ENCODE measurements at places on chromosomes 11 and 22. TPM values are rescaled to one million over a fixed set of nuclear protein-coding genes. Genes with fewer than 3 reads are reported as not detected.
A peak's percentile ranks its signal among the peaks of the same experiment; 100 is the strongest.

The CDKN1C gene
- 13.4 TPM for total RNA-seq

The HTR3B gene
- total RNA-seq, result not detected

The CELSR1 gene
- 11.2 TPM for total RNA-seq

- no peaks in the 10 kb centered on the region for H3K4me1 ChIP-seq
- no peak overlapping the region for H3K4me3 ChIP-seq
- no peak overlapping the region for H3K27ac ChIP-seq
These were observed 161.0 kb upstream of the SORL1-AS1 start for GRCh38 chr11:121613724-121614123.

DNA sequence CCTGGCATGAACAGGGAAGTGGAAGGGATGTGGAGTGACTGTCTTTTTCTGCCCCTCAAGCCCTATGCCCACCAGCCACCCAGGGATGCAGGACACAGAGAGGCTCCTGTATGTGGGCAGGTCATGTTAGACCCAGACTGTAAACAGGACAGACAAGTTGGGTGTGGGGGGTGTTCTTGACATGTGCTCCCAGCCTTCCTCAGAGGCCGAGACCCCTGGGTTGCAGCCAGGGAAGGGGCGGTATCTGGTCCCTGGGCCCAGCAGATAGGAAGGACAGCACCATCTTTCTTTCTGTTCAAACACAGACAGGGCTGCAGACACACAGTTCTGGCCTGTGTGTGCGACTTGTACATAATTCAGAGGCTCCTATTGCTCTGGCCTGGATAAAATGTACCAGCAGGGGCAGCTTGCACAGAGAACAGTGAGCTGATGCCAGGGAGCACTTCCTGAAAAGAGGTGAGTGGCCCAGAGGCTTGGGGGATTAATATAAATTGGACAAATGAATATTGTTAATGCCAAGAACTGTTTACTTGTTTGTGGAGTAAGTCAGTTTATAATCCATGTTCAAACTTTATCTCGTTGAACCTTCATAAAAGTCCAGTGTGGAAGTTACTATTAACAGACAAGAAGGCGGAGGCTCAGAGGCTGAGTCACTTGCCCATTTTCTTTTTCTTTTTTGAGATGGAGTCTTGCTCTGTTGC lies 16.6 kb downstream of the GDPD5 start:
- no peak overlapping the region for H3K4me3 ChIP-seq
- H3K27ac ChIP-seq, result no peak overlapping the region
- H3K27me3 ChIP-seq, result no peaks in the 10 kb centered on the region

DNA sequence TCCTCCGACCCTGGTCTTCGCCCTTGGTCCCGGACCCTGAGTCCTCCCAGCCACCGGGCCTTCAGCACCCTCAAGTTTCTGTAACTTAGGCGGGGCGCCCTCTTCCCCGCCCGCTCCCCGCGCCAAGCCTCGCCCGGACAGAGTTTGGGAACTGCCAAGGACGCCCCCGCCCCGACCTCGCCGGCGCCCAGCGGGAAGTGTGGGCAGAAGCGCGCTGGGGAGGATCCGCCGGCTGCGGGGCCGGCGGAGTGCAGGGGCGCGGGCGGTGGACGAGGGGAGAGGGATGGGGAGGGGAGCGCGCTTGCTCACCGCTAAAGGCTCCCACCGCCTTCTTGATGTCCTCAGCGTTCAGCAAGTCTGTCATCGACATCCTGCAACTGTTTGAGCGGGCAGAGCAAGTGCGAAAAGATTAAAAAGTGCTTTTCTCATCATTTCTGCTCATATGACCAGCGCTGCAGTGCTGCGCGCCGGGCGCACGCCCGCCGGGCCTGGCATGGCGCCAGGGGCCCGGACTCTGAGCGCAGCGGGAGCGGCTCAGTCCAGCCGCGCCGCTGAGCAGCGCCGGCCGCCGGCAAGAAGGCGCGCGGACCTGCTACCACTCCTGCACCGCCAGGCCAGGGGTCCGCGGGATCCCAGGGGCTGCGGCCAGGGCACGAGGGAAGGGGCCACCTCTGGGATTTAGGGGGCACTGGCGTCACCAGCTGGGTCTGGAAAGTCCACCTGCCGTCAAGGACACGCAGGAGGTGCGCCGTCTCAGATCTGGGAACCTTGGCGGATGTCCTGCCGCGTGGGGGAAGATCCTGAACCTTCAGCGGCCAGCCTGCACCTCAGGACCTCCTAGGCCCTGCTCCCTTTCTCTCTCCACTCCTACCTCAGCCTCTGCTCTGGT lies at the start of gene PVALB:
TSS of gene PVALB (minus strand) at position 400 of the 889 bp plus-strand sequence. CDS start at position 370, 30 bp downstream.
- no peaks in the 10 kb centered on the region for H3K36me3 ChIP-seq
- peak within 1 kb of the TSS; percentile 39 for H3K4me3 ChIP-seq
- no peak within 1 kb of the TSS for H3K27ac ChIP-seq
- peaks cover 15% of the 10 kb centered on the region for H3K4me1 ChIP-seq

DNA sequence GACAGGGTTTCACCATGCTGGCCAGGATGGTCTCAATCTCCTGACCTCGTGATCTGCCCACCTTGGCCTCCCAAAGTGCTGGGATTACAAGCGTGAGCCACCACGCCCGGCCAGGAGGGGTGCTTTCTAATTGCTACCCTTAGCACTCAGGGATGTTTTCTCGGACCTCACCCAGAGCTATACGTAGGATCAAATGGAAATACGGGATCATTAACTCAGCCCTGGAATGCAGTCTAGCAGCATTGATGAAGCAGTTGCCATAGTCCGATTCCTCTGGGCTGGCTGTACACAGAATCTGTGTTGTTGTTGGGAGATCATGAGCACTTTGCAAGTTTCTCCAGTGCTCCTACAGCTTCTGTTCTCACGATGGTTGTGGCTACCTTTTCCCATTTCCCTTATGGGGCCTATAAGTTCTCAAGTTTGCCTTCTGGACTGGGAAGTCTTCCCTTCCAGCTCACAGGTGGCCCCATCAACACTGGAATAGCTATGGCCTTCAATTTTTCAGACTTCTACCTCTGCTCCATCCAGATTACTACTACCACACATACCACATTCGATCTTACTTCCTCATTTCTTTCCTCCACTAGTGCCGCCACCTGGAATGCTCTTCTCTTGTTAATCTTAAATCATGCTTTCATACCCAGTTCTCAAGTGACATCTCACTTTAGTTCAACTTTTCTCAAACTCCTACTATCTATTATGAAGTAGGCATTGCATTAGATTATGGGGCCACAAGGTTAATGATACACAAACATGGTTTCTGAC lies 16.1 kb upstream of the PCF11 start:
- no peak overlapping the region for H3K4me3 ChIP-seq
- no peak overlapping the region for H3K27ac ChIP-seq
- H3K27me3 ChIP-seq, result no peaks in the 10 kb centered on the region
- no peaks in the 10 kb centered on the region for H3K36me3 ChIP-seq

DNA sequence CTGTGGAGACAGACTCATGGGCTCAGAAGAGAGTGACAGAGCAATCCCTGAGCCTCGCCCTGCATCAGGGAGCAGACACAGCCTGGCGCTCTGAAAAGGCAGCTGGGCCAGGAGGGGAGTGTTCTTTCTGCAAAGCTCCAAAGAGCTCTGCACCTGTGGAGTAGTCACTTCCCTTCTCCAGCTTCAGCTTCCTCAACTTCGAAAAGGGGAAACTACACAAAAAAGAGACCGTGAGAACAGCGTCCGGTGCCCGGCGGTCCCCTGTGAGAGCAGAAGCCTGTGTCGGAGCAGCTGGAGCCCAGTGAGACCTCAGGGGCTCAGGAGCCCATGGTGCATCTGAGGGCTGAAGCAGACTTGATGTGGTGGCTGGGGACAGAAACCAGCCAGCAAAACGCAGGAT lies 35.1 kb downstream of the TP53I11 start:
- no peak overlapping the region for H3K27ac ChIP-seq
- H3K36me3 ChIP-seq, result peaks cover 34% of the 10 kb centered on the region
- no peaks in the 10 kb centered on the region for H3K27me3 ChIP-seq
- no peak overlapping the region for H3K4me3 ChIP-seq
- H3K4me1 ChIP-seq, result peaks cover 9% of the 10 kb centered on the region
- no peak for DNase-seq

DNA sequence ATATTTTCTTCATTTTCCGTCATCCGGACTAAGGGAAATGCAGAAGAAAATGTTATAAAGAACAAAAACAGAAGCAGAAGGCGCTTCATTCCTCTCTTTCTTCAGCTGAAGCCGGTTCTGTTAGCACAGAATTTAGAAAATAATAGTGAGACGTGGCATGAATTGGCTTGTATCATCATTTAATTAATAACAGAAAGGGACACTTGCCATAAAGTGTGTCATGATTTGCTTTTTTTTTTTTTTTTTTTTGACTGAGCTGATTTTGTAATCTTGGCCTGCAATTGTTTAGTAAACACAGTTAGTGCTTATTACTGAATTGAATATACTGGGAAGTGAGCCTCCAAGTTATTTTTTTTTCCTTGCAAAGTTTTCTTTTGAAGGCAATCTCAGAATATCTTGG lies at the start of gene MMP27:
TSS of gene MMP27 (minus strand) at position 144 of the 400 bp plus-strand sequence. CDS start at position 89, 55 bp downstream.
- no peak within 1 kb of the TSS for H3K27ac ChIP-seq
- H3K36me3 ChIP-seq, result no peaks in the 10 kb centered on the region
- no peaks in the 10 kb centered on the region for H3K27me3 ChIP-seq
- no peak for DNase-seq

- H3K4me1 ChIP-seq, result peaks cover 15% of the 10 kb centered on the region
- H3K36me3 ChIP-seq, result no peaks in the 10 kb centered on the region
- peaks cover 50% of the 10 kb centered on the region for H3K27me3 ChIP-seq
- H3K27ac ChIP-seq, result no peak overlapping the region
- no peak overlapping the region for H3K4me3 ChIP-seq
- DNase-seq, result no peak
These were observed 28.0 kb downstream of the FLRT1 start for GRCh38 chr11:64063777-64064176.

GRCh38 chr22:45642986-45643385 lies 28.6 kb upstream of the ATXN10 start:
- H3K27me3 ChIP-seq, result peaks cover 7% of the 10 kb centered on the region
- DNase-seq, result no peak
- H3K4me3 ChIP-seq, result no peak overlapping the region
- H3K36me3 ChIP-seq, result no peaks in the 10 kb centered on the region

DNA sequence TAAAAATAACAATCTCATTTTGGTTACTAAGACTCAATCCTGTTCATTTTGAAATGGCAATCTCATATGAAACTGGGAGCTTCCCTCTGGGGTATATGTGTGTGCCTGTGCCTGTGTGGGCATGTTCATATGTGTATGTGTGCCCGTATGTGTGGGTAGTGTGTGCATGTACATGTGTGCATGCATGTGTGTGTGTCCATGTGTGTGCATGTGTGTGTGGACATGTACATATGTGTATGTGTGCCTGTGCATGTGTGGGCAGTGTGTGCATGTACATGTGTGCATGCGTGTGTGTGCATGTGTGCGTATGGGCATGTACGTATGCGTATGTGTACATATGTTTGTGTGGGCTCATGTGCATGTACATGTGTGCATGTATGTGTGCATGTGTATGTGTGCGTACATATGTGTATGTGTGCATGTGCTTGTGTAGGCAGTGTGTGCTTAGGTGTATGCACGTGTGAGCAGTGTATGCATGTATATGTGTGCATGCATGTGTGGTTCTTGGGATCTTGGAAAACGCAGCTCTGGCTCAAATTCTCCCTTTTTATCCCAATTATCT lies 24.5 kb upstream of the CACNG2 start:
- no peak overlapping the region for H3K4me3 ChIP-seq
- no peaks in the 10 kb centered on the region for H3K4me1 ChIP-seq
- no peaks in the 10 kb centered on the region for H3K36me3 ChIP-seq
- peaks cover 19% of the 10 kb centered on the region for H3K27me3 ChIP-seq

- H3K36me3 ChIP-seq, result peaks cover 33% of the 10 kb centered on the region
- peaks cover 11% of the 10 kb centered on the region for H3K4me1 ChIP-seq
- H3K4me3 ChIP-seq, result no peak overlapping the region
These were observed 9.5 kb downstream of the LTO1 start for GRCh38 chr11:69665669-69666068.

GRCh38 chr11:61657566-61658290 lies 22.5 kb upstream of the DAGLA start:
- DNase-seq, result no peak
- H3K4me1 ChIP-seq, result peaks cover 5% of the 10 kb centered on the region
- H3K4me3 ChIP-seq, result no peak overlapping the region

All from stomach (tissue), 19 donors.